Heart right ventricle (tissue), 16 donors: ENCODE measurements at places on chromosomes 11 and 22. TPM values are rescaled to one million over a fixed set of nuclear protein-coding genes. Genes with fewer than 3 reads are reported as not detected.
A peak's percentile ranks its signal among the peaks of the same experiment; 100 is the strongest.

RIBC2 gene
- 0.06 TPM for polyA plus RNA-seq

NCF4 gene
- polyA plus RNA-seq, result 4.6 TPM

FOLR3 gene
- polyA plus RNA-seq, result 0.23 TPM

BTBD18 gene
- polyA plus RNA-seq, result not detected

PARVG gene
- 5.4 TPM for polyA plus RNA-seq

LAYN gene
- 1.6 TPM for polyA plus RNA-seq

DNA sequence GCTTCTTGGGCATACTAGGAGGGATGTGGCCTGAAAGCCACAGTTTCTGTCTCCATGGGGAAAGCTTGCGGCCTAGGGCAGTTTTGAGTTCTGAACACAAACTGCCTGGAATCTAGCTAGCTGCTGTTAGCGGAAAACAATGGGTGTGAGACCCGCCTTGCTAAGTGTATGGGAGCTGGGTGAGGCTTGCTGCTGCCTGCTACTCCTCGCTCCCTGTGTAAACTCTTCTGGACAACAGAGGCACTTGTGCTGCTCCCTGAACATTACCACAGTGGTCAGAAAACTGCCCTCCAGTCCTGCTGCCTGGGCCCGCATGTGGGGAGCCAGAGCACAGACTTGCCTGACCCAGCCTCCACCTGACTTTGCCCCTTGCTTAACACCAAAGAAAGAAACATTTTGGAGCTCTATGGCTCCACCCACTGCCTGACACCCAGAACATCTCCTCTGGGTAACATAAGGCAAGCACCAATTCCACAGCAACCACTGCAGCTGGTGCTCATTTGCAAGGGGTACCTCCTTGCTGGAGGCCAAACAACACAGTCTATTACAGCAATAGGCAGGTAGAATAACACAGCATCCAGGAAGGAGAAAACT, 766.3 kb upstream of the RAG2 start:
- DNase-seq, result no peak

GRCh38 chr11:26608507-26609146, 36.6 kb upstream of the MUC15 start:
- no peak for DNase-seq

GRCh38 chr11:62702246-62702645, 5.0 kb downstream of the BSCL2 start:
- DNase-seq, result no peak

- DNase-seq, result no peak
Observed at GRCh38 chr11:118002541-118003423, 16.6 kb downstream of the IL10RA start.

- no peak for DNase-seq
Observed at GRCh38 chr22:30212996-30213441, 33.5 kb downstream of the LIF start.

DNA sequence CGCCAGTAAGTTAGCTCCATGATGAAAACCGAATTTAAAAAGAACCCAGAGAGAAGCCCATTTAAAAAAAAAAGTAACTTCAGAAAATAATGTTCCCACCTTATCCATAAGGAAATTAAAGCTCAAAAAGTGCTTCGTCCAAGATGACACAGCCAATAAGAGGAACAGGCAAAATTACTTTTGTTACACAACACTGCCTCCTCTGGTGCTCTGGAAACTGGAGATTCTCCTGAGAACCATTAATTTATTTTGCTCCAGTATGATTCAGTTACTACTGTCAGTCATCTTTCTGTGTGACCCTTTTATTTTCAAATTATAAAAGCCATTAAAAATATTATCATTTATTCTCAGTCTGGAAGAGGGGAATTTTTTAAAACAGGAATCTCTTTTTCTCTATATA, 2.0 kb downstream of the IFT27 start:
- no peak for DNase-seq

DNA sequence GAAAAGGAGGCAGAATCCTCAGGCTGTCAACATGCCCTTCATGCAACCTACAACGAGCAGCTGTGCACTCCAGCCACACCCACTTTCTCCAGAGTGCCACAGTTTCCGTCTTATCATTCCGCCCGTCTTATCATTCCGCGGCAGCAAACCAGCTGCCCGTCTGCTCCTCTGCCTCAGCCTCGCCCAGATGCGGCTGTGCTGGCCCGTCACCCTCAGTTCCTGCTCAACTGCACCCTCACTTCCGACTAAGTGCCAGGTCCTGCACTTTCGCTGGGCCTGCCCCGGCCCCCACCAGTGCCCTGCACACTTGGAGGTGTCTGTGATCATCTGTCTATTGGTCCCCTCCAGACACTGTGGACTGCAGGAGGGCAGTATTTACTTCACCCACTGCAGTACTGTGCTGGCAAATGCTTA, 43.7 kb downstream of the MICAL3 start:
- DNase-seq, result no peak

DNA sequence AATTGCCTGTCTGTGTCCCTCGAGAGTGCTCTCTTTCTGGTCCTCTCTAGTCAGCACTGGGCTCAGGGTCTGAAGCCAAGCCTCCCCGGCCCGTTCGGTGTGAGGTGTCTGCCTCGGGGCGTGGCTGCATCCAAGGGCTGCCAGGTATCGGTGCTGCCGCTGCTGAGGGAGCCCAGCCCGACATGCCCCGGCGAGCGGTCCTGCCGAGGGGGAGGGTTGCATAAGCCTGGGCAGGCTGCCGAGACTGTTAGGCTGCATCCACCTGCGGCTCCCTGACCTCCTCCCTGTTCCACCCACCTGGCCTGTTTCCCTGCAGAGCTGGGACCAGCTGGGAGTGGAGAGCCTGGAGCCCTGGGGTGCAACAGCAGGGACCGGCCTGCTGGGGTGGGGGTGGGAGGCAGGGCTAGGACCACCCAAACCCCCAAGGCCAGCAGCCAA, 6.3 kb downstream of the OVOL1 start:
- no peak for DNase-seq

GRCh38 chr11:124743050-124743449, 3.3 kb downstream of the NRGN start:
- DNase-seq, result no peak

GRCh38 chr22:46738647-46739093, 618 bp upstream of the CERK start:
- DNase-seq, result no peak

- peak; percentile 66 for DNase-seq
Observed at GRCh38 chr11:95231881-95232605, 1.0 kb upstream of the SESN3 start.

DNA sequence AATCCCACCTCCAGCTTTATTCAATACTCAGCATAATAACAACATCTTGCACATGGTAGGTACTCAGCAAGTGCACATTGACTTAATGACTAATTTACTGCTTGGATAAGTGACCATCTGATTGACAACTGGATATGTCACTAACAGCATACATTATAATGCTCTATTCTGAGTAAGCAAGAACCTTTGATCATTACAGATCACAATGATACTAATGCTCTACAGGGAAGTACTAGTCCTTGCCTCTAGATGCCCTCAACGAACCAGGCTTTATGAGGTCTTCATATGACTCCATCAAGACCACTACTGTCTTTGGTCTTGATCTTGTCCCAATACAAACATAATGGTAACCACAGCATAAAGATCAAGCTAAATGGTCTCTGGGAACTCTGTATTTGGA, 167.6 kb upstream of the MTMR2 start:
- no peak for DNase-seq

DNA sequence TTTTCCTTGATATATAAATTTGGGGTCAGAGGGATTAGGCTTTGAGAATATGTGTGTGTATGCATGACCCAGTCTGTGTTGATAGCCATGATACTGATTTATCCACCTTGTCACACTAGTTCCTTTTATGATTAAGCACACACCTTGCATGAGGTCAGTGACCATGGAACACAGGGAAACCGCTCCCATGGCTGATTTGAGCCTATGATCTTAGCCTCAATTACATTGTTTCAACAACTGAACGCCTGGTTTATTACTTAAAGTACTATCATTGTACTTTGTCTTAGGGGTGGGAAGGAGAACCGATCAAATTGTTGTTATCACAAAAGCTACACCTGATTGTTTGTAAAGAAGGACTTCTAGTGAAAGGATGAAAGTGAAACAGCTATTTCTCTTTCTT, 70.7 kb downstream of the ARFGAP2 start:
- DNase-seq, result no peak

DNA sequence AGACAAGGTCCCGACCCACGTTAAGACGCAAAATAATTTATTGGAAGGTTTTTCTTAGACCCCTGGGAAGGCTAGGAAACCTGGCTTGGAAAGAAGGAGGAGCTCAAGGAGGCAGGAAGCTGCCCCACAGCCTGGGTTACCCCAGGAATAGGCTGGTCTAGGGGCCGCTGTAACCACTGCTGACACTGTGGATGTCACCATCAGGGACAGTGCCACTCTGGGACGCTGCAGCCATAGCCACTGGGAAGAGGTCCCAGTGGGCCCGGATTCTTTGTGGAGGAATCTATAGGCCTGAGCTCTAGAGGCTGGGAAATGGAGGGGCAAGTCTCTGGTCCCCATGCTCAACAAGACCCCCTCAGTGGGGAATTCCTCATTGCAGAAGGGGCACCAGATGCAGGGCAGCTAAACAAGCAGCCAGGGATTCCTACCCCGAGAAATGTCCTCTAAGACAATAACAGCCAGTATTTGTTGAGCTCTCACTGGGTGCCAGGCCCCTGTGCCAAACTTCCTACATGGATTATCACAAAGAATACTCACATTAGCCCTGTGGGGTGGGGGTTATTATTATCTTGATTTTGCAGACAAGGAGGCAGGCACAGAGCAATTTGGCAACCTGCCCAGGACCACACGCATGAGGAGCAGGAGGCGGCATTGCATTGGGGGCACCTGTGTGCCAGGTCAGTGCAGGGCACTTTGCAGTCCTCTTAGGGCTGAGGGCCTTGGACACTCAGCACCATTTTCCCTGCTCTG, 19.5 kb upstream of the CHKA start:
- DNase-seq, result no peak

DNA sequence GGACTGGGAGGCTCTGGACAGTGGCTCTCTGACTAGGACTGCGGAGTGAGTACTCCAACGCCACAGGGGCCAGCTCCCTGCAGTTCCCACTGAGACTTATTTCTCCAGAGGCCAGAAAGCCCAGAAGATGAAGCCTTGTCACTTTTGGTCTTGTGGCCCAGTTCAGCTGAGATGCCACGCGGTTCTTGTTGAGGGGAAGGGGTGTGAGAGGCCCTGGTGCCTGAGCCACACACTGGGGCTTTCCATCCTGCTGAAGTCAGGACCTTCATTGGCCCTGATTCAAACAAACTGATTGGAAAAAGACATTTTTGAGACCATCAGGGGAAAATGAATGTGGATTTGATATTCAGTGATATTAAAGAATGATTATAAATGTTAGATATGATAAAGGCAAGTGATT, 73.6 kb downstream of the UBASH3B start:
- no peak for DNase-seq
